ENCODE measurements at places on chromosomes 13 and 19. TPM values are rescaled to one million over a fixed set of nuclear protein-coding genes. Genes with fewer than 3 reads are reported as not detected.

Gene N4BP2L1
- 82.5 TPM for polyA plus RNA-seq

Gene NBEA
- 0.03 TPM for polyA plus RNA-seq

Gene LILRB4
- polyA plus RNA-seq, result 102 TPM

Gene SHISA7
- polyA plus RNA-seq, result 0.01 TPM

Gene CATSPERD
- not detected for polyA plus RNA-seq

GRCh38 chr19:48799358-48800300 is 11.2 kb downstream of the BCAT2 start:
- DNase-seq, result no peak

- DNase-seq, result no peak
These were observed 31.9 kb upstream of the ATP11A start for GRCh38 chr13:112657850-112658445.

DNA sequence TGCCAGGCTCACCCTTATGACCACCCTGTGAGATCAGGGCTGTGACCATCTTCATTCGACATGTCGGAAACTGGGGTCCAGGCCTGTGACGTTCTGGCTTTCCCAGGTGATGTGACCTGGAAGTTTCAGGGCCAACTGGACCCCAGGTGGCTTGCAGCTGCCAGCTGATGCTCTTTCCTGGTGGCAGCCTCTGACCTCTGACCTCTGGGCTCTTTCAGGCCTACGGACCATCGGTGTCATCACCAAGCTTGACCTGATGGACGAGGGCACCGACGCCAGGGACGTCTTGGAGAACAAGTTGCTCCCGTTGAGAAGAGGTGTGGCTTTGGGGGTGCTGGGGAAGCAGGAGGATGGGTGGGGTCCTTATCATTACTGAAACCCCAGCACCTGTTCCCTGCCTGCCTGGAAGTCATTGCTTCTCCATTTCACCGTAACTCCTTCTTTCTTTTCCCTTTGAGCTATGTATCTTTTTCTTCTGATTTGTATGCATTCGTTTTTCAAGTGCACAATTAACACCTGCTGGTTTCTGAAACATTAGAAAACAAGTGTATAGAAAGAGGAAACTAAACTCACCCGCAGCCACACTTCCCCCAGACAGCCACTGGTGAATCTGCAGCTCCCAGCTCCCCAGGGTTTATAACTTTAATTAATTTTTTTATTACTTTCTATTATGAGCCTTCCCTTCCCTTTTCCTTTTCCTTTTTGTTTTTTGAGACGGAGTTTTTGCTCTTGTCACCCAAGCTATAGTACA is 58.9 kb downstream of the TMED1 start:
- no peak for DNase-seq

GRCh38 chr19:38596057-38596981 is 21.4 kb downstream of the MAP4K1 start:
- no peak for DNase-seq

DNA sequence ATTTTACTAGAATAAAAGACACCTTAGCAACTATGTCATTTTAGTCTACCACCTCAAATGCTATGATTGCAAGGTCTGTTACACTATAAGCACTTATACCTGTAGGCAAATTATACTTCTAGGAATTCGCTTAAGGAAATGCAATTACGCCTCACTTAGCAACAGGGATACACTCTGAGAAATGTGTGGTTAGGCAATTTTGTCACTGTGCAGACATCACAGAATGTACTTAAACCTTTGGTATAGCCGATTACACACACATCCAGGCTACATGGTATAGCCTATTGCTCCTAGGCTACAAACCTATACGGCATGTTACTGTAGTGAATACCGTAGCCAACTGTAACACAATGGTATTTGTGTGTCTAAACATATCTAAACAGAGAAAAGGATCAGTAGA is 30.0 kb upstream of the ZNF573 start:
- DNase-seq, result no peak

DNA sequence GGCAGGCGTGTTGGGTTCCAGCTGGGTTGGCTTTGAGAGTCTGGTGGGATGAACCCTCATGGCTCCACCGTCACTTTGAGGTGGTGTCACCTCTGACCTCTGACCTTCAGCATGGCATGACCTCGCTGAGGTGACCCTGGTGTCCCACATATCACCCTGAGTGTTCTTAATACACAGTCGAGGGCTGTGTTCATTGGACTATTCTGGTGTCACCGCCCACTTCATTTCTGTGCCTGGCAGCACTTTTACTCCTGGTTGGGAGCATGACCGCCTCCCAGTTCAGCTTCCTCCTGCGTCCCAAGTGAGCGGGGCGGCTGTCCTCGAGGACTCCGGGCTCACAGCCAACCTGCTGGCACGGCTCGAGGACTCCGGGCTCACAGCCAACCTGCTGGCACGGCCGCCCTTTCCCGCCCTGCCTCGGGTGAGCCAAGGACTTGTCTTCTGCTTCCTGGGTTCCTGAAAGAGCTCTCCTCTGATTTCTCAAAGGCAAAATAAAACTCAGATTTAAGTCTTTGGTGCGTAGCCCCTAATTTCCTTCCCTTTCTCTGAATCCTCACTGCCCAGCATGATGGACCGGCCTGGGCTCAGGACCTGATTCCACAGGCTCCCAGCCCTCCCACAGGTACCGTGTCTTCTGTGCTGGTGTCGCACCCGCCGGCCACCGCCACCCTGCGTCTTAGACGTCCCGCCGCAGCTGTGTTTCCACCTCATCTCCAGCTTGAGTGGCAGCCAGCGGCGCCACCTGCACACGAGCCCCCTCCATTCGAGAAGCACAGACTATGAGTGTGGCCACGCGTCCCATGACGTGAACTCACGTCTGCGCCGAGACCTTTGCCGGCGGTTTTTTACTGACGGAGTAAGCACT is 10.4 kb downstream of the ATP4B start:
- no peak for DNase-seq
